ENCODE measurements at places on chromosomes 4 and X.
A peak's percentile ranks its signal among the peaks of the same experiment; 100 is the strongest.

DNA sequence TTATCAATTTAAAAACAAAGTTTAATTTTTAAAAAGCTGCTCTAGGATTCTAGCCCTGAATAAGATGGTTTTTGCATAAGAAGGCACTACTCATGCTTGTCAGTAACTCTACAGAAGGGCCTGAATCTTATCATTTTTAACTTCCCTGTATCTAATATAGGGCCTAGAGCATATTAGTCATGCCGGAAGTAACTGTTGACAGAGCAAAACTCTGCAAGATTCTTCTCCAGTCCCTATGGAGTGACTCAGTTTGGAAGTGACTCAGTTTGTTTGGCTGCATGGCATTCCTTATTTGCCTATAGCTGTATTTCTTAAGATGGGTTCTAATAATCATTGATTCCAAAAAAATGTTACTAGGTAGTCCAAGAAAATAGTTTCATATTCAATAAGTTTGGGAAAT, 431.8 kb upstream of the HTR2C start:
- no peak for DNase-seq

DNA sequence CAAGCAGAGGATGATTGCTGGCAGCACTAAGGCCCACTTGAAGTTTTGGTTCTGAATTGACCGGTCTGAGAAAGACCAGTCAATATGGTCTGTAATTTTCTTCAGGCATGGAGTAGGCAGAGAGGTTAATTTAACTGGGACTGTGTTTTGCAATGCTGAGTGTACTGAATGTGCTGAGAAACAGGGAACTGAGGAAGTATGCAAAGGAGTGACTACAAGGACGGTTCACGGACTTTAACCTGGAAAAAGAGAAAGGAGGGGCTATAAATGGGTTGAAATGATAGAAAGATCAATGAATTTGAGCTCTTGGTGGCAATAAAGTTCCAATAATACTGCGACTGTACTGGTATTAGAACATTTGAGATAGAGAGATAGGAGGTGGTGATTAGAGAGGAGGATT, 84.5 kb downstream of the MAGEB17 start:
- no peak for DNase-seq

GRCh38 chr4:73698217-73698616, 42.2 kb upstream of the CXCL8 start:
- no peak for DNase-seq

GRCh38 chr4:37946503-37947179, 13.6 kb upstream of the PTTG2 start:
- DNase-seq = peak; percentile 16

- DNase-seq = no peak
Observed at GRCh38 chrX:138921031-138921430, 209.5 kb upstream of the FGF13 start.

- no peak for DNase-seq
Observed at GRCh38 chr4:72857787-72858186, 211.7 kb downstream of the COX18 start.

DNA sequence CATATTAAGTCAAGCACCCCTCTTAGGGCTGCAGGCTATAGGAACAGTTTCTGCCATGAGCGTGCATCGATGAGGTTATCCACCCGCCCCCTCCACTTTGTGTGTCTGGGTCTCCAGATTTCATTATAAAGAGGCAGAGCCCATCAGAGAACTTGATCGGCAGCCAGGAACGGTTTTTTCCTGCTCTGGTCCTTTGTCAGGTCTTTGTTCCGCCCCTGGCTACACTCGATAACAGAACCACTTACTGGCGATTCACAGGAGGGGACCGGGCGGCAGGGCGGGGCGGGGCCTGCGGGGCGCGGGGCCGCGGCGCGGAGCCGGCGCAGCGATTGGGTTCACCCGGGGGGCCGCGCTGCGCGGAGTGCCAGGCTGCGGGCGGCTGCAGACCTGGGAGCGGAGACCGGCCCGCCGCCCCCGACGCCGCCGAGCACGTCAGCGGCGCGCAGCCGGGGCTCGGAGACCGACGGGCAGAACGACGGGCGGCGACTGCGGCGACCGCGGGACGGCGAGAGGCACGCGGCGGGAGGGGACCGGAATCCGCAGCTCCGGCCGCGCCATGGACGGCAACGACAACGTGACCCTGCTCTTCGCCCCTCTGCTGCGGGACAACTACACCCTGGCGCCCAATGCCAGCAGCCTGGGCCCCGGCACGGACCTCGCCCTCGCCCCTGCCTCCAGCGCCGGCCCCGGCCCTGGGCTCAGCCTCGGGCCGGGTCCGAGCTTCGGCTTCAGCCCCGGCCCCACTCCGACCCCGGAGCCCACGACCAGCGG, at the start of gene SLC10A4:
SLC10A4 (plus strand) TSS at position 338 of the 771 bp plus-strand sequence; CDS start at position 557, 219 bp downstream.
- no peak for DNase-seq

DNA sequence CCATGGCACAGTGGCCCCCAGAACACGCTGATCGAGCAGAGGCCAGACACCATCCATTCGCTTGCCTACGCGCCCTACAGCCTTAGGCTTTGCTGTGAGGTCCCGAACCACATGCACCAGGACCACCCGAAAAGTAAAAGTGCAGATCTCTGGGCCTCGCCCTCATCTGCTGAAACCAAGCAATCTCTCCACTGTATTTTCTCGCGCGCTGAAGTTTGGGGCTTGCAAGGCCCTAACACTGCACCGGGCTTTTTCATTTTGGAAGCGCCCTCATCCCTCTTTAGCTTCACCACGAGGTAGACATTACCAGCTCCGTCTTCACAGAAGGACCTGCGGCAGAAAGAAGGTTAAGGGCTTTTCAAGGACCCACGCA, 21.2 kb downstream of the NKX3-2 start:
- no peak for DNase-seq

GRCh38 chr4:18608908-18609533, 587.5 kb upstream of the LCORL start:
- no peak for DNase-seq

GRCh38 chrX:115895678-115896329, 274.7 kb upstream of the AGTR2 start:
- no peak for DNase-seq

- no peak for DNase-seq
Observed at GRCh38 chr4:123350191-123350544, 46.4 kb upstream of the SPRY1 start.

DNA sequence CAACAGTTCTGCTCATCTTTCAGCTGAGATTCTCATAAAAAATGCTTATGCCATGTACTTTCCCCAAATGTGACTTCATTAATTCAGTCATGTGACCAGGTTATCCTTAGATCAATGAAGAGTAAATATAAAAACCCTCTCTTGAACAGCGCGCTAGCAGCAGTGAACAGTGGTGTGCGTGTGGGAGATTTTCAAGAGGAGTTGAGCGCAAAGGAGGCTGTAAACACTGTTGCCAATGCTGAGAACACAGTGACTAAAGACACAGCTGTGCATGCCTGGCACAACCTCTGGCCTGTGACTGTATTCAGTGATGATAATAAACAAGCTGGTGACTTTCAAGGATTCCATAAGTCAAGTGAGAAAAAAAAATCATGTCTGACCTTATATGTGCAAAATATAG, 25.1 kb downstream of the MSX1 start:
- no peak for DNase-seq

GRCh38 chr4:144141493-144141892, 975 bp upstream of the GYPA start:
- no peak for DNase-seq

GRCh38 chr4:11529625-11530201, 101.0 kb upstream of the HS3ST1 start:
- no peak for DNase-seq
